ENCODE measurements at places on chromosomes 1 and 21.
A peak's percentile ranks its signal among the peaks of the same experiment; 100 is the strongest.

GRCh38 chr1:32719681-32720275, 17.2 kb upstream of the SYNC start:
- DNase-seq = no peak

- peak; percentile 93 for DNase-seq
Observed at GRCh38 chr1:158150523-158150922, 30.2 kb upstream of the CD1D start.

DNA sequence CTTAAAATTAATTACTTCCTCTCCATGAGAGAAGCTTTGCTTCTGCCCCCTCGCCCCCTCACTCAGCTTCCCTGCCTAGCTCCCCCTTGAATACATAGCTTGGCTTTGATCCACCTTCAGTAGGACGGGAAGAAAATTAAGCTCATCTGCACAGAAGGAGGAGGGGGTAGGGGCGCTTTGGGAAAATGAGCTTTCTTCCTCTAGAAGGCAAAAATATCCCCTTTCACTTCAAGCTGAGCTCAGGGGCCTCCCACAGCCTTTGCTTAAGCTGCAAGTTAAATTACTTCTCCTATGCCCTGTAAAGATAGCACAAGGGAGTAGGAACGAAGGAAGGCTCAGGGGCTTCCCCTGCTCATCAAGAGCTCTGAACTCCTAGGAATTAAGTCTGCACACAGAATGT, 65.2 kb upstream of the GOLT1A start:
- DNase-seq = peak; percentile 10

- peak; percentile 69 for DNase-seq
Observed at GRCh38 chr1:87826681-87827251, 498.1 kb downstream of the LMO4 start.

- peak; percentile 8 for DNase-seq
Observed at GRCh38 chr1:184191181-184191621, 139.7 kb downstream of the TSEN15 start.

DNA sequence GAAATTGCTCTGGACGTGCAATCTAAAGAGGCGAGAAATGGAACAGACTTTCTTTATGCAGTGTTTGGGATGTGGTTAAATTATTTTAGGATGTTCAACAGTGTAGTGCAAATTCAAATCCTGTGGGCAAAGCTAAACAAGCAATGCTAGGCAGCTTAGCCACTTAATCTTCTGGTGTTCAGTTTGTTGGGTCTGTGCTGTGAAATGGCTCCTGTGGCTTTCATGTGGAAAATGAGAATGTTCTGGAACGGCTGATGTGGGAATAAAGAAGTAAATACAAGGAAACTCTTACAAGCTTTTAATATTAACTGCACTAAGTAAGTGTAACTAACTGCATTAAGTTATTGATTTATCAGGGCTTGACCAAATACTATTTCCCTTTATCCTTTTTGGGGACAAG, 766.6 kb downstream of the ADGRL2 start:
- DNase-seq = no peak

GRCh38 chr1:44835738-44836675, 7.0 kb downstream of the PTCH2 start:
- DNase-seq = peak; percentile 82

DNA sequence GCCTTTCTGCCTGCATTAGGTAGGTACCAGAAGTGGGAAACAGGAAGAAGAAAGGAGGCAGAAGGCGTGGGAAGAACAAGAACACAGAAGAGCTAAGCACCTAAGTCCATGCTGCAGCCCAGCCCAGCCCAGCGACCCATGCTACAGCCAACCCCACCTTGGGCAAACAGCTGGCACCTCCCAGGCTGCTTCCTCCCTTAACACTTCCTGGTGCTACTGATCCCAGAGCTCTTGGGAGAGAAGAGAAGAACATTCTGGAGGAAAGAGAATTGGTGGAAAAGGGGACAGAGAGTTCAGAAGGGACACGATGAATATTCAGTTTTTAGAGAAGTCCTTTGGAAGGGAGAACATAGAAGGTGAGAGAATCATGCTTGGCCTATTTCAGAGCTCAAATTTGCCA, 28.5 kb downstream of the PLEKHA6 start:
- no peak for DNase-seq

DNA sequence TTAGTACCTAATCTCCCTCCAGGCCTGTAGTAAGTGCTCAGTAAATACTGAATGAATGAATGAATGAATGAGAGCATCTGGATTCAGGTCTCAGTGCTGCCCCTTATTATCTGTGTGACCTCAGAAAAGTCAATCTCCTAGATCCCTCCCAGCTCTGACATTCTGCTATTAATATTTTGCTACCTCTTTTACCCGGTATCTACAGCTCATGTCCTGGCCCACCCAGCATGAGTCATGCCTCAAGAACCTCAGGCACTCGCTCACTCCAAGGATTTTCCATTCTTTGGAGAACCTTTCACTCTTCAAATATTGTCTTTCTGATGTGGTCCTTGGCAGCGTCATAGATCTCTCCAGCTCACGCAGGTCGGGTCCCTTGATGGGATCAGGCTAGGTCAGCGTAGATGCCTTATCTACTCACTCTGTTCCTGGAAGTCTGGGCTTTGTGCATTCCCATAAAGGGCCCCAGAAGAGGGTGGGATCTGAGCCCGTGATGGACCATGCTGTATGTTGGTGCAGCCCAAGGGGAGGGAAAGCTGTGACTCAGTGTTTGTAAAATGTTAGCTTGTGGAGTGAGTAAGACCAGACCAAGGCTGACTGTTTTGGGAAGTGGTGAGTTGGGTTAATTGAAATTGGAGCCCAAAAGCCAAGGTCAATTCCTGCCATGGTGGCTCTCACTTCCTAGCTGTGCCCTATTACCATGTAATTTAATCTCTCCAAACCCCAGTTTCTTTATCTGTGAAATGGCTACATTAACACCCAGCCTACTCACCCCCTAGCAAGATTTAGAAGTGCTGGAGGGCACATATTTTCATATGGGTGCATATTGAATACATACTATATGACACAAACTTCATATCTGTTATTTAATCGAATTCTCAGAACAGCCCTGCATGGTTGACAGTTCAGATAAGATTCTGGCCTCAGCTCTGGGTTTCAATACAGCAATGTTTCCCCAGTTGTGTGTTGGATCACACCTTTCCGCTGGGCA, 214.1 kb upstream of the USP24 start:
- no peak for DNase-seq

DNA sequence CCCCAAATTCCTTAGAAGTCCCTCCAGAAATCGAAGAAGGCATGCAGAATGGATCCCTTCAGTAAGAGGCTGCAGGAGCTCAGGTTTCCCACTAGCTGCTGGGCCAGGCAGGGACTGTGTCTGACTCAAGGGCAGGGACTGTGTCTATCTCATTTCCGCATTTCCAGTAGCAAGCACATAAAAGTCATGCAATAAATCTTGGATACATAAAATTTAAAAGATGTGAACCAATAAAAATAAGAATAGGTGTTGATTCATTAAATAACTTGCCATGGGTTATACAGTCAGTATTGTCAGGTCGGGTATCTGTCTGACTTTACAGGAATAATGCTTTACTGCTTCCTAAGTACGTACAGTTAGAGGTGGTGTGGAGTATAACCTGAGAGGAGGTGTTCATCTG, 15.2 kb downstream of the PM20D1 start:
- DNase-seq = no peak

DNA sequence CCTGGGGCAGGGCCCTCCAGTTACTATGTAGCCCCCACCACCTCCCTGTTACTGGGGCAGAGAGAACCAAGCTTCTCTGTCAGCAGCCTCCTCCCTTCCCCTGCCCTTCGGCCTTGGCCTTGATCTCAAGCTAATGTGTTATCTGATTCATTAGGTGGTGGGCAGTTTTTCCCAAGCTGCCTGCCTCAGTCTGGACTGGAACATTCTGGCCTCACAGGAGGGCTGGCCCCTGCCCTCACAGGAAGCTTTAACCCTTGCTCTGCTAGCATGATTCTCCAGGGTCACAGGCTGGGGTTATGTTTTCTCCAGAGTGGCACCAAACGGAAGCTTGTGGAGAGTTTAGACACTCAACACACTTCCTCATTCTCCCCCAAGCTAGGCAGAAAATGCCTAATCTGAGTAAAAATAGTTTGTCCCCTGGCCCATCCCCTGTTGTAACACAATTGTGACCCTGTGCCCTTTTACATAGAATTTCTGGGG, 37.2 kb upstream of the SLC6A9 start:
- peak; percentile 65 for DNase-seq

- no peak for DNase-seq
Observed at GRCh38 chr1:230966358-230966873, 12.2 kb downstream of the TTC13 start.

GRCh38 chr1:145695821-145696629, 11.1 kb downstream of the PDZK1 start:
- DNase-seq = peak; percentile 47

- no peak for DNase-seq
Observed at GRCh38 chr1:45348966-45349677, 8.9 kb upstream of the MUTYH start.

DNA sequence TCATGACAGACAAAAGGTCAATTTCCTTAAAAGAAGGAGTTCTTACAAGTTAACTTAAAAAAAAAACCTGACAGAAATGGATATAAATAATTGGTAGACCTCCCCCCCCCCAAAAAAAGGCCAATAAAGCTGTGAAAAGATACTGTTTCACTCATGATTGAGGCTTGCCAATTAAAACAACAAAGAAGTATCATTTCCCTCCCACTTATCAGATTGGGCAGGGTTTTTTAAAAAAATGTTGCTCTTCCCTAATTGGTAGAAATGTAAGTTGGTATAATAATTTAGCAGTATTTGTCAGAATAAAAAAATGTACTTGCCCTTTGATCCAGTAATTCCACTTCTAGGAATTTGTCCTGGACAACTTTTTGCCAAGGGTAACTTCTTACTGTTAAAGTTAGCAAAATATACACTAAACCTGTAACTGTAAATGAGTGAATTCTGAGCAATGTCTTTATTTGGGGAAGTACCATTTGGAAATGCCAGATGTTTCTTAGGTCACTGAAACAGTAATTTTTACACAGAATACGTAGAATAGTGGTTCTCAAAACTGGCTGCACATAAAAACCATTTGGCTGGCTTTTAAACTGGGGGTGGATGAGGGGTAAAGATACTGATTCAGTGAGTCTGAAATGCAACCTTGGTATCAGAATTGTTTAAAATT, 17.5 kb downstream of the RNF2 start:
- DNase-seq = peak; percentile 63

DNA sequence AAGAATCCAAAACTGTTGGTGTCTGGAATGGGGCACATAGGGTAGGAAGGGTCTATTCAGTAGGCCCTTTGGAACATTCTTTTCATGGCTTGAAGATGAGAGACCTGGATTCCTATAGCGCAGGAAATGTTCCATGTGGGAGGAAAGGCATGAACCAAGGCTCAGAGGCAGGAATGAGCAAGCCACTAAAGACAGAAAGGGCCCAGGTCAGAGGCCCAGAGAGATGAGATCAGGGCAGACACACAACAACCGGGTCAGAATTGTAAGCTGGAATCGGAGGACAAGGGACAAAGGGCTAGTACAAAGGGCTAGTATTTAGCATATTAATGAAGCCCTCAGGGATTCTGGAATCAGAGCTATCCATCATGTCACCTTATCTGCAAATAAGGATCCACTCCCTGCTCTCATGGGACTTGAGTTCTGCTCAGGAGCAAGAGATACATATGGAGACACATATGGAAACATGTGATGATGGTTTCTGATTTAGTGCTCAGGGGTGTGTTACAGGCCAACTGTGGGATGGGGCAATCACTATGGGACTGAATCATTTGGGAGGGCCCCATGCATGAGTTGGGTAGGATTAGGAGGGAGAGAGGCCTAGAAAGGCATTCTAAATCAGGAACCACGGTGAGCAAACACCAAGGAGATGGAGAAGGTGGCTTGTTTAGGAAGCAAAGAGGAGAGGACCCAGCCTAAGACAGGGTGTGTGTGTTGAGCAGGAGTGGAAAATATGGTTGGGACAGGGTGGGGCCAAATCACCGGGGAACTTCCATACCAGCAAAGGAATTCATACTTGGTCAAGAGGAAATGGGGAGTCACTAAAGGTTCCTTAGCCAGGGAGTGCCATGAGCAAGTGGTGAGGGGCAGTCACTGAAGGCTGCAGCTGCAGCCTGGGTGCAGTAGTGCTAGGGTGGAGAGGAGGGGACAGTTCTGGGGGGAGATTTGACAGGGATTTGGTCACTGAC, 8.6 kb downstream of the NECTIN4 start:
- peak; percentile 76 for DNase-seq

DNA sequence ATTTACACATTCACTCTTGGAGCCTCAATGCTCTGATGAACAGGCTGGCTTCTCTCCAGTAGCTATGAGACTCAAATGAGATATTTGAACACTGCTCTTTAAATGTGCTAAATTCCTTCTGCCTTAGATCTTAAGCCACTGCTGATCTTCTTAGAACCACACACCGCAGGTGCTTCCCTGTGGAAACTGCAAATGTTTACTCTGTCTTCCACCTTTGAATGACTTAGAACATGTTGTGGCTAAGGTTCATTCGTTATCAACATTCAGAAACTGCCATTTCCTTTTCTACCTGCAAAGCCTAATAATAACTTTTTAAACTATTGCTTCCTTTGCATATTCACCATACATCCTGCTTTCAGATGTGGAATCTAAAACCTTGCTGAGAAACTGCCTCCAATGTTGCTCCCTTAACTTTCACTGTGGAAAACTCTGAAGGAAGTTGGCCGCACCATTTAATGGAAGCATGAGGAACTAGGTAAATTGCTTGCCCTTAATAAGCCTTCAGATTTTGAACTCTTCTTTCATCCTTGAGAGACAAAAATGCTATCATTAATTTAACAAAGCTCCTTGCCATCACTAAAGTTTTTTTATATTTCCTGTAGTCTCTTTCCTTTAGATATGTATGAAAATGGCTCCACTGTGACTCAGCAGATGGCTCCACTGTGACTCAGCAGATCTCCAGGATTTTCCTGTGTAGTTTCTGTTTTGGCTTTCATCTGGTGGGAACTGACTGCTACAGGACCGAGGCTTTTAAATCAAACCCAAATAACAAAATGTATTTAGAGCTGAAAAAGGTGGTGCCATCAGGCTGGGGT, 143.8 kb downstream of the TNFSF18 start:
- DNase-seq = peak; percentile 46

DNA sequence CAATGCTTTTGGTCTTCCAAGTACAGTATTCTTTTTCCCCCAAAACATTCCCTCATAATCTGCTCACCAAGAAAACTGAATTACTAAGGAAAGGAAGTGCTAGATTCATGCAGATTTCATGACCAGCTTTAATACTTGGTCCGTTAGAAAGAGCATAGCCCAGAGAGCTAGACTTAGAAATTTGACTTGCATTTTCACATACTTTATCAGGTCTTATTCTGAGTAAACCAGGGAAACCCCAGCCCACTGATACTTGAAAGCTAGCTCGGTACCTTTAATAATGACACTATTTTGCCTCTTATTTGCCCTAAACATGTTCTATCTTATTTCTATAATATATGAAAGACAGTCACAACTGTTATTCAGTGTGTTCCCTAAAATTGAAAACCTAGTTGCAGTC, 204.5 kb downstream of the TTLL7 start:
- no peak for DNase-seq

Measured in inflammatory macrophage treated with lipopolysaccharide for 4 hours (primary cell).